Stimulated activated CD8-positive, alpha-beta memory T cell treated with anti-CD3 and anti-CD28 coated beads, Interleukin-15, amount 100 ng/mL, for 1 hour (primary cell): ENCODE measurements at places on chromosomes 3 and 15.

GRCh38 chr15:75542386-75542797 is 36.7 kb downstream of the PTPN9 start:
- DNase-seq, result no peak

GRCh38 chr3:69097407-69098086 is 12.8 kb downstream of the ARL6IP5 start:
- no peak for DNase-seq

DNA sequence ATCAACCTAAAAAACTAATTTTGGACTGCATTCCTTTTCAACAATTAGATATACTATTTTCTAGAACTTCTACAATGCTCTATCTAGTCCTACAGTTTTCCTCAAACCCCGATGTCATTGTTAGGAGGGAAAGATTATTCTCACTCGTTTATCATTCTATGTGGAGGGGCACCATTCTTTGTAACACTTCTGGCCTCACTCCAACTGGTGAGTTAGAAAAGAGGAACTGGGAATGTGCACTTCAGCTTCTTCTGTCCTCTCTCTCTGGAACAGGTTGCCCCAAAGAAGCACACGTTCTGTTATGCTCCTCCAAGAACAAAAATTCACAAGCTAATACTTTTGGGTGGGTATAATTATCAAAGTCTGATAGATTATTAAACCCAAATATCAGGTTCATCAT is 137.9 kb downstream of the UACA start:
- DNase-seq, result no peak

GRCh38 chr3:156648086-156648485 is 26.3 kb upstream of the TIPARP start:
- no peak for DNase-seq

DNA sequence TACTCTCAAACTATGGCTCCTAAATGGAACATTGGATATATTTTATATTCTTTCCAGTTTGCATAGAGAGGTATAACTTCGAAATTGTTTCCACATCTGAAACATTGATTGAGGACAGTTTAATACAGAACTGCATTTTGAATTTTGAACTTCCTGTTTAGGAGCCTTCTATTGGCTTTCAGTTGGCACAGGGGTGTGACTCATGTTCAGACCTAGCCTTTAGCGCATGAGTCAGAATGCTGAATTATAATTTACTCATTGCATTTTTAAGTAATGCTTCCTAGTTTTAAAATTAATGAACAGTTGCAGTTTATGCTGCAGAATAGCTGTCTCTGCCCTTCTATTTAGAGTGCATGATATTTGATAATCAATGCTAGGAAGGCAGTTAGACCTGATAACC is 751.7 kb downstream of the CADM2 start:
- no peak for DNase-seq

DNA sequence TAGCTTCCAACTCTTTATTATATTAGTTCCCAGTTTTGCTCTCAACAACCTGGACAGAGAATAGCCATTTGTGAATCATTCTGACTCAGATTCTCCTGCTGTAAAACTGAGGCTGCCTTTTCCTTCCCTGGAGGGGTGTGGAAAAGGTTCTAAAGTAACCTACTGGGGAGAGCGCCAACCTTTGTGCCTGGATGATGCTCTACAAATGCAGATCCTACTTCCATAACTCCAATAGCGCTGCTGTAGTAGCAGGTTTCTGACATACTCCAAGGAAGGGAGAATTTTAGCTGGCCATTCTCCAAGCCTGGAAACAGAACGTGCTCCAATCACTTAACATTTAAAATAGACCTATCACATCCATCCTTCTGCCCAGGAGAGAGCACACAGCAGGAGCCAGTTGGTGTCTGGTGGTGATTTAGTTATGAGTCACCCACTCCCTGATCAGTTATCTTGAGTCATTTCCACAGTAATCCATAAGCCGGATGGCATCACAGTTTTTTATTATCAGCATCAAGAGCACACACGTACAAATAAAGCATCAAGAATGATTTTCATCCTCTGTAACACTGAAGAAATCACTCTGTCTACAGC is 38.3 kb downstream of the MYH15 start:
- DNase-seq, result no peak
